Fibroblast of lung (primary cell): ENCODE measurements at places on chromosomes 16 and 17. TPM values are rescaled to one million over a fixed set of nuclear protein-coding genes. Genes with fewer than 3 reads are reported as not detected.

DNA sequence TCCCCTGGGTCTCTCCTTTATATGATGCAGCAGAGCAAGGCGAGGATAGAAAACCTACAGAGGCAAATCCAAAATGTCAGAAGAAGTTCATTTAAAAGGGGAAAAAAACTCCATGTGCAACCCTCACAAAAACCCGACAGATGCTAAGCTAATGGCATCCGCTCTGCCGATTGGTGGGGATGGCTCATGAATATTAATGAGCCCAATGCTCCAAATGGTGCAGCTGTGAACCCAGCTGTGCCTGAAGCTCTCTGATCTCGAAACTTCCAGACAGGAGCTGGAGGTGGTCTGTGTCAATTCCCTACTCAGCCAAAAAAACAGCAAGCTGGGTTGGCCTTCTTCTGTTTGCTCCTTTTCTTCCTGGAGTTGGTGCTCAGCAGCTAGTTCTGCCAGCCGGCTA, 15.5 kb downstream of the SNX11 start:
- no peak for DNase-seq

- no peak for DNase-seq
These were observed 1.1 kb downstream of the ELOB start for GRCh38 chr16:2775765-2776499.

DNA sequence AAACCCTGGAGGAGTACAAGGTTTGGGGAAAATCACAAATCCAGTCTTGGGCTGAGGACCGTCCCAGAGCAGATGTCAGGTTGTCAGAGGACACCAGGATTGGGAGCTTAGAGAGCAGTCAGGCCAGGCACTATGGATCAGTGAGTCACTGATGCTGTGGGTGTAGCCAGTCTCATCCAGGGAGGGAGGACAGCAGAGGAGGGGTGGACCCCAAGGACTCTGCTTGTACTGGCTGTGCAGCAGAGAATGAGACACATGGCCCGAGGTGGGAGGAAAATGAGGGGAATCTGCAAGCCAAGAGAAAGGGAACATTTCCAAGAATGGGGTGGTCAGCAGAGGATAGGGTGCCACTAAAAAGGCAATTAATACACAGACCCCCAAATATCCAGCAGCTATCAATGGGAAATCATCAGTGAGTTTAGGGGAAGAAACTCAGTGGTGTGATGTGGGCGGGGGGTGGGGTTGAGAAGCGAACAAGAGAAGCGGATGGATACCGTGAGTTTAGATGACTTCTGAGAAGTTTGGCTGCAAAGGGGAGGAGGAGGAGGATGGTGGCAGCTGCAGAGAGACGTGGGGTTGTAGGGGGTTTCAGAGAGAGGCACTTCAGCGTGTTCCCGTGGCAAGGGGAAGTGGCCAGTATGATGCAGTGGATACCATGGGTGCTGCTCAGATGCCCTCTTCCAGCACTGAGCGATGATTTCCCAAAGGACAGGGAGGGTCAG, 43.9 kb downstream of the ARHGAP27 start:
- DNase-seq = peak; percentile 26

DNA sequence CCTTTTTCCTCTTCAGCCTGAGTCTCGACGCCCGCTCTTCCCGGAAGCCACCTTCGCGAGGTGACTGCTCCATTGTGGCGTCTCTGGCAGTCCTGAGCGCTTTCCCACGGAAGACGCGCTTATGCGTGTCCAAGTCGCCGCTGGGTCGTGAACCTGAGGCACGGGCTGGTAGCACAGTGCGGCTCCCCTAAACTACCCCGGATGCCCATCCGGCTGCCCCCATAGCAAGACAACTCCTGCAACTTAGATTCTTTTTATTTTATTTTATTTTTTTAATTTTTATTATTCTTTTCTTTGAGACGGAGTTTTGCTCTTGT, 2.1 kb upstream of the ESRP2 start:
- no peak for DNase-seq

The WRAP53 gene
- 2.3 and 3.1 TPM in 2 replicates for total RNA-seq
